NCI-H1105 treated with DMSO at 0.1 percent for 48 hours (cell line): ENCODE measurements at places on chromosomes 3 and 15.

GRCh38 chr15:64182859-64183370, 20.1 kb upstream of the PPIB start:
- no peak for DNase-seq

- no peak for DNase-seq
Measured at GRCh38 chr3:147417551-147418295, 8.6 kb downstream of the ZIC1 start.

DNA sequence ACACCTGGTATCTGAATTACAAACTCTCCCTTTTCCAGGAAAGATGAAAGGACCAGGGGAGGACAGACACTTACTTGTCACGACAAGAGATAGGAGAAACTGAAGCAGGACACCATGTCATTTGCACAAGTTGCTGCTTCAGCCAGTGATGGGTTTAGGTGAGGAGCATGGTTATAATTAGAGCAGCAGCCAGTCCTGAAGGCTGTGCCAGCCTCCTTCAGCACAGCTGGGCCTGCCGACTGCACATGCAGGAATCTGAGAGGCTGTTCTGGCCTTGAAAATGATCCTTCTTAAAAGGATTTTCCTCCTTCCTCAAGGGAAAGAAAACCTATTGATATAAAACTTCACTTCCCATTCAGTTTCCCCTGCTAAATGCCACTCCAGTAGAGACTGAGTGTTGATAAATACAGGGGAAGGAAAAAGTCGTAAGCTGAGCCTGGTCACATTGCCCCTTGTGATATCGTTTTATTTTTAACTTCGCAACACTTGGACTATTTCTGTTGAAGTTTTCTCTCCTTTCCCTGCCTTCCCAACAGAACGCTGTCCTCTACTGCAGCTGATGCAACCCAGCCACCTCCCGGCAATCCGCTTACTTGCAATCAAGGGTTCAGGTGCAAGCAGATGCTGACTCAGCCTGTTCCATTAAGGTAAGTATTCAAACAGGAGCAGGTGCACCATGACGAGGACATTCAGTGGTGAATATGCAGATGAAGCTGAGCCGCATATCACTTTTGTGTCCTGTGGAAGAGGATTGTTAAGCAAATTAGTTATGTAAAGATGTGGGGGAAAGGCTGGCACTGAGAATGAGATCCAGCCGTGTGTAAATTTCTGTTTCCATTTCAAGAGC, at the start of gene FBXO40:
Gene FBXO40, plus strand, starts transcription at position 524 of the 847 bp plus-strand sequence. CDS start 27,197 bp downstream, outside the sequence.
- peak; percentile 98 for DNase-seq

GRCh38 chr3:35946854-35947515, 307.7 kb downstream of the ARPP21 start:
- peak; percentile 88 for DNase-seq

DNA sequence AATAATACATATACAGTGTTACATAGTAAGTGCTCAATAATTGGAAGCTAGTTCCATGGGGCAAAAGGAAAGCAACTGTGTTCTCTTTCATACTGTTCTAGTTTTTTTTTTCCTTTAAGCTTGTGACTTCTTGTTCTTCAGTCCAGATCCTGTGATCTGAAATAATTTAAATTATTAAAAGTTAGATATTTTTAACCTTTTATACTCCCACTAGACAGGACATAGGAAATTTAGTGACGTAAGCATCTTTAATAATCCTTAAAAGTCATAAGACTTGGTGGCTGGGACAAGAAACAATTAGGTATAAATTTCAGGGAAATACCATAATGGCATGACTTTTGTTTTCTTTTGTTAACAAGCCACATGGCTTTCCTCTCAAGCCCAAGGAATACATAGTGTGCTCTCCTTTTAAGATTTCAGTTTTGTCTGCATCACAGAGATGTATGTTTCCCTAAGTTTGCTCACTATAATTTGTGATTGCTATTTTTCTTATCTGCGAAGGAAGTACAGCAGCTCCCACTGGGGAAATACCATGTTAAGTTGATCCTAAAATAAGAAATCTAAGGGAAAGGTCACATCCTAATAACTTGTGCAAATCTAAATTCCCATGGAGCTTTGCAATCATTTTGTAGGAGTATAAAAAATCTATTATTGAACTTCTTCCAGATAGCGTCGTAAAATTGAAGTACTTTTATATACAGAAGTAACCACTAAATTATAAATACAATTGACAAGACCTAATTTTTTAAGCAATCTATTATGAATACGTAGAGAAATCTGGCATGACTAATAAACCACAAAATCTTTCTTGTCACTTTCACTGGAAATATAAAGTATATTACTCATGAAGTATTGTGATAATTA, 30.1 kb downstream of the PPARG start:
- DNase-seq = no peak

GRCh38 chr3:137304313-137305056, 346.7 kb downstream of the IL20RB start:
- peak; percentile 7 for DNase-seq
